ENCODE measurements at places on chromosomes 16 and 17.

DNA sequence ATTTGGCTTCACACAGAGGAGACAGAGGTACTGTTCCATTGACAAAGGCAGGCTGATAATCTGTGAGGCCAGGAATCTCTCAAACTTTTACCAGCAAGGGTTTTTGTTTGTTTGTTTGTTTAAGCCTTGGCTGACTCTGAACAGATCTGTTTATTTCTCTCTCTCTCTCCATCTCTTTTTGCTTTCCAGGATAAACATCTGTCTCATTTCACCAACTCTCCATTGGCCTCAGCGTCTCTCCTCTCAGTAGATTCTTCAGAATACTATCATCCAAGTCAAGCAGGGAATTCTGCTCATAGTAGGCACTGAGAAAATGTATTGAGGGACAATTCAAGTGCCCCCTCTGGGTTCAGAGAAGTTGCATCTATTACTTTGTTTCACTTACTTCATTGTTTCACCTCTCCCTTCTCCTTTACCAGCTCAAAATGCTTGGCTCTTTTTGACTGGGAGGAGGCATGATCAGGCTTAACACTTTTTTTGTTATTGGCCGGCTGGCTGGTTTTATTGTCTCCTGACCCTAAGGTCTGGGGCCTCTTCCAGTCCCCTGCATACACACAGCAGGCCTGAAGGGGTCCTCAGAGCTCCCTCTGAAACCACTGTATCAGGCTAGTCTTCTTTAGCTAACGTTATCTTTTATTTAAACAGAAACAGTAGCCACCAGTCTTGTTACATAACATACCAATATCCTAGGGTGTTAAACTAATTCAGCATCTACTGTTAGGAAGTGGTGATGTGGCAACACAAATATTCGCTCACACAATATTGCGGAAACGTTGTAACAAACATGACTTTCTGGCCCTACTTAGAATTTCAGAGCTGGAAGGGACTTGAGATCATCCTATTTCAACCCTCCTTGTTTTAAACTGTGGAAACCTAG is 2.0 kb upstream of the YPEL2 start:
- no peak for DNase-seq

GRCh38 chr16:3532741-3533140 is 31.9 kb downstream of the CLUAP1 start:
- no peak for DNase-seq

- DNase-seq = no peak
These were observed 24.1 kb upstream of the ABR start for GRCh38 chr17:1203967-1204291.

DNA sequence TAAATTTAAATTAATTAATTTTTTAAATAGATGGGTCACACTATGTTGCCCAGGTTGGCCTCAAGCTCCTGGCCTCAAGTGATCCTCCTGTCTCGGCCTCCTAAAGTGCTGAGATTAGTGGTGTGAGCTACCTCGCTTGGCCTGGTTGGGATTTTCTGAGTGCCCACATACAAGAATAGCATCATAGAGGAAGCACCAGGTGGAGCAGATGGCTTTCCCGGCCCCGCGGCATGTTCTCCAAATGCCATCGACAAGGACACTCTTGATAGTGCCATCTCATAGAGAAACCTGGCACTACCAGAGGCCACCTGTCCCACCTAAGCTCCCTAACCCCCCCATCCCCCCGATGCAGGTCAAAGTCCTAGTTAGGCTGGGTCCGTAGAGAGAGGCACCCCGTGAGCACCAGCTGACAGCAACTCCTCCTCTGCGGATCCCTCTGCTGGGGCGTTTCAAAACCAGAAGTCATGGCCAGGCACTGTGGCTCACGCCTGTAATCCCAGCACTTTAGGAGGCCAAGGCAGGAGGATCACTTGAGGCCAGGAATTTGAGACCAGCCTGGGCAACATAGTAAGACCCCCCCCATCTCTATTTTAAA is 65.9 kb downstream of the DNAH3 start:
- no peak for DNase-seq

- no peak for DNase-seq
These were observed 305.1 kb upstream of the GOT2 start for GRCh38 chr16:59039066-59039720.

GRCh38 chr16:59060207-59060606 is 326.1 kb upstream of the GOT2 start:
- no peak for DNase-seq

DNA sequence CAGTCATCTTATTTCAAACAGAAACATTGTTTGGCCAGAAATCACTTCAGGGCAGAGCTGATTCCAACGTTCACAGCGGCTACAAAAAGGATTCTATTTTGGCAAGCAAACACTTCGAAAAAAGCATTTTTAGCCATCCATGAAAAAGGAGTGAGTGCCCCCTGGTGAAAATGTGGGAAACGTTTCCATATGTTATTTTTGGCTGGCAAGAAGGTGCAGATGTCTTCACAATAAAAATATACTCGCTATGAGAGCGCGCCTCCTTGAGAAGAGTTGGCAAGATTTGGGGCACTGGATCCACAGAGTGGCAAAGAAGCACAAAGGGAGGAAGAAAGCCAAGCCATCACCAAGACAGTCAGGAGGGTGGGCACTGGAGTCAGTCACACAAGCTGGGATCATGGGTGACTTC is 191.1 kb downstream of the CHD9NB start:
- DNase-seq = no peak

GRCh38 chr16:49932946-49933345 is 77.0 kb upstream of the ZNF423 start:
- DNase-seq = no peak

All from stimulated activated CD8-positive, alpha-beta memory T cell treated with anti-CD3 and anti-CD28 coated beads, Interleukin-12 subunit alpha, Interleukin-12 subunit beta, amount 100 ng/mL, for 4 hours (primary cell).